ENCODE measurements at places on chromosomes 3 and 15.

- DNase-seq = no peak
These were observed 188.3 kb upstream of the THBS1 start for GRCh38 chr15:39392469-39393047.

GRCh38 chr3:176737480-176738110, 459.7 kb downstream of the TBL1XR1 start:
- no peak for DNase-seq

- no peak for DNase-seq
These were observed 14.4 kb upstream of the BTBD1 start for GRCh38 chr15:83081256-83082014.

DNA sequence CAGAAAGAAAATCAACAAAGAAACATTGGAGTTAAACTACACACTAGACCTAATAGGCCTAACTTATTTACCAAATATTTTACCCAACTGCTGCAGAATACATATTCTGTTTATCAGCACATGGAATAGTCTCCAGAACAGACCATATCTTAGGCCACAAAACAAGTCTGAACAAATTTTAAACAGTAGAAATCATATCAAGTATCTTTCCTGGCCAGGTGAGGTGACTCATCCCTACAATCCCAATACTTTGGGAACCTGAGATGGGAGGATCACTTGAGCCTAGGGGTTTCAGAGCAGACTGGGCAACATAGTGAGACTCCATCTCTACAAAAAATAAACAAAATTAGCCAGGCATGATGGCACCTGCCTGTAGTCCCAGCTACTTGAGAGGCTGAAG, 18.1 kb upstream of the KPNA4 start:
- no peak for DNase-seq

DNA sequence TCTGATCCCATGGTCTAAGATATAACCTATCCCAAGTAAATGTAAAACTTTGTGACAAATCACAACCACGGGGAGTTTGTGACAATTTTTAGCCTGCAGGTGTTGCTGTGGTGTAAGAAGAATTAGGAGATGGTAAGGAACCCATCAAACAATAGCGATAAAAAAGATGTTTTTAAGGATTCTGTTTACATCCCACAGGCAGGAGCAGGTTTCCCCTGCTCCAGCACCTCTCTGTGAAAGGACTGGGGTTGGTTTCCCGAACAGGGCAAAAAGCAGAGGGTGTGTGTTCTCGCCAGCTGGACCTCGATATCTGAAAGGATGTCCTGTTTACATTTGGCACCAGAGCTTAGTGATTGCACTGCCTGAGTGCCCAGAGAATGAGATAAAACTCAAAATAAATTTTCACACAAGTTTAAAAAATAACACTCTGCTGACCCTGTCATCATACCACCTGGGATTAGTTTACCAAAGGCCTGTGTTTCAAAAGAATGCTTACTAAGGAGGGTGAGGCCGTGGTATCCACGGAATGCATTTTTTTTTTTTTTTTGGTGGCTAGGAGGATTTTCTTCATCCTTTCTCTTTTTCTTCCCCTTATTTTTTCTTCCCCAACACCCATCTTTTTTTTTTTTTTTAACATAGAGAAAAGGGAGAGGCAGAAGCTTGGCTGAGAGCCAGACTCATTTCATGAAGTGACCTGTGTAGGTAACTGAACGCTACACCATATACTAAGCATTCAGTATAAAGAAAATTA, 151.8 kb upstream of the DPH6 start:
- DNase-seq = no peak
